ENCODE measurements at places on chromosomes 16 and 17.

DNA sequence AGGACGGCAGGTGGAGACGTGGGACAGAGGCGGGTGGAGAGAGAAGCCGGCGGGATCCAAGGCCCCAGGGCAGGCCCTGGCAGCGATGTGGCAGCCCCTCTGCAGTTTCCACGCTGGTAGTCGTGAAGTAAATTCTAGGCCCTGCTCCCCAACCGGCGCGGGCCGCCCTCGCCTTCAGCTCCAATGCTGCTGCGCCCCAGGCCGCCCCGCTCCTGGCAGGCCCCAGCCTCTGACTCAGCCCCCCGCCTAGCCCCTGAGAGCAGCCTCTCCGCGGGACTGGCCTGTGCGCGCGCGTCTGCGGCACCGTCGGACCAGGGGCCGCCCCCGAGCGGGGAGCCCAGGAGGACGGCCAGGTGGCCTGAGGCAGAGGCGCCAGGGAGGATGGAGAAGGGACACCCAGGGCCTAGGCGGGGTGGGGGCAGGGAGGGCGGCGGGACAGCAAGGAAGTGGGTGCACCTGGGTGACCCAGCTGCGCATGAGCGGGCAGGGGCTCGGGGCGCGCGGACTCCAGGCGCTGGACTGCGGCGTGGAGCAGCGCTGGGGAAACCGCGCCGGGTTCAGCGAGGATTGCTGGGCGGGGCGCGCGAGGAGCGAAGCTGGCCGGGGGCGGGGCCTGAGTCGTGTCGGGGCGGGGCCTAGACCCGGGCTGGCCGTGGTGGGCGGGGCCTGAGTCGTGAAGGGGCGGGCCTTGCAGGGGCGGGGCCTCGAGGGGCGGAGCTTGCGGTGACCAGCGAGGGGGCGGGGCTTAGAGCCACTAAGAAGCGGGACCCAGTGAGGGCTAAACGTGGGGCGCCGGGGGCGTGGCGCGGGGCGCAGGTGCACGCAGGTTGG, 29.6 kb downstream of the ZNF778 start:
- peak; percentile 99 for DNase-seq

DNA sequence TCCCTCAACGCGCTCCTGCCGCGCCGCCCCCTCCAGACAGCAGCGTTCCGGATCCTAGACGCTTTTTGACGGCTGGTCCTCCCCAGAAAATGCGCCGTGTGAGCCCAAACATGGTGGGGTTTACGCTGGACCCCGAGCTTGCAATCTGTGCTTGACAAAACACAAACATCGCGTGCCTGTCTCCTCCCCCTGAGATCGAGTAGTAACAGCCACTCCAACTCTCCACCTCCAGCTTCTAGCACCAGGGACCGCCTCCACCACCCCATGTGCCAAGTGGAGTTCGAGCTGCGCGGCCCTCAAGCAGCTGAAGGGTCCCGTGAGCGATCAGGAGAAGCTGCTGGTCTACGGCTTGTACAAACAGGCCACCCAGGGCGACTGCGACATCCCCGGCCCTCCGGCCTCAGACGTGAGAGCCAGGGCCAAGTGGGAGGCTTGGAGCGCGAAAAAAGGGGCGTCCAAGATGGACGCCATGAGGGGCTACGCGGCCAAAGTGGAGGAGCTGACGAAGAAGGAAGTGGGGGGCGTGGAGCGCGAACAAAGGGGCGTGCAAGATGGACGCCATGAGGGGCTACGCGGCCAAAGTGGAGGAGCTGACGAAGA, 656 bp upstream of the GEMIN4 start:
- no peak for DNase-seq

DNA sequence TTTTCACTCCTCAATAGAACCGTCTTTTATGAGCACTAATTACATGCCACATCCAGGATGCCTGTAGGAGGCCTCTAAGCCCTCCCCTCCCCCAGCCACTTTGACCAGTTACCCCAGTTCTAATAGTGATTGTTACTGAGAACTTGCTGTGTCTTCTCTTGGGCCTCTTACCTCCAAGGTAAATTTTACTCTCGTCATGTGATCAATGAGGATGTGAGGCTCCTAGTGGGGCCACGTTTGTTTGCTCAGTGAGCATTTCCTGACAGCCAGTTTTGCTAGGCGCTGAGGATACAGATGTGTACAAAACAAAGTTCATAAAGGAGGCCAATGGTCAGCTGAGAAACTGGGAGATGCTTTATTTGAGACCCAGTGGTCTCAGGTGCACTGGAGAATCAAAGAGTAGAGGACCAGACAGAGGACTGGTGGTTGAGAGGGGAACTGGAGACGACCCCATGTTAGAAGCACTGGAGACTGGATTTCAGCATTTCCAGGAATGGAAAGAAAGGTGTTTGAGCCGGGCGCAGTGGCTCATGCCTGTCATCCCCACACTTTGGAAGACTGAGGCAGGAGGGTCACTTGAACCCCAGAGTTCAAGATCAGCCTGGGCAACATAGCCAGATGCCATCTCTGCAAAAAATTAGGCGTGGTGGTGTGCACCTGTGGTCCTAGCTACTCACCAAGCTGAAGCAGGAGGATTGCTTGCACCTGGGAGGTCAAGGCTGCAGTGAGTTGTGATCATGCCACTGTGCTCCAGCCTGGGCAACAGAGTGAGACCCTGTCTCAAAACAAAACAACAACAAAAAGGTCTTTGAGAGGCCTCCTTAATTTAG, 2.6 kb downstream of the ATP2C2 start:
- no peak for DNase-seq

DNA sequence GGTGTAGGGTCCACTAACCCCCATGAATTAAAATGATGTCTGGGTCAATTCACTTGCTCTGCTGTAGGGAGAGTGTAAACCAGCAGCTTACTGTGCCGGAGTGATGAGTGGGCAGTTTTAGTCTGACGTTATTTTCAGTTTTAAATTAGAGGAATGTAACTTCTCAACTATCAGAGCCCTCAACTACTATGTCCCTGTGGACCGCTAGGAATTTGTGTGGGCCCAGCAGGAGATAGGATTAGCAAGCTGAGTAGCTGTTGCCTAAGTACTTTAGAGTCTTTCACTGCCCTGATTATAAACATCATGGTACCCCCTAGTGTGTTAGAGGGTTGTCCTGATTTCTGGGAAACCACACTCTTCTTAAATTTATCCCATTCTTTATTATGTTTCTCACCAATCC, 11.4 kb downstream of the MARVELD3 start:
- DNase-seq: no peak

DNA sequence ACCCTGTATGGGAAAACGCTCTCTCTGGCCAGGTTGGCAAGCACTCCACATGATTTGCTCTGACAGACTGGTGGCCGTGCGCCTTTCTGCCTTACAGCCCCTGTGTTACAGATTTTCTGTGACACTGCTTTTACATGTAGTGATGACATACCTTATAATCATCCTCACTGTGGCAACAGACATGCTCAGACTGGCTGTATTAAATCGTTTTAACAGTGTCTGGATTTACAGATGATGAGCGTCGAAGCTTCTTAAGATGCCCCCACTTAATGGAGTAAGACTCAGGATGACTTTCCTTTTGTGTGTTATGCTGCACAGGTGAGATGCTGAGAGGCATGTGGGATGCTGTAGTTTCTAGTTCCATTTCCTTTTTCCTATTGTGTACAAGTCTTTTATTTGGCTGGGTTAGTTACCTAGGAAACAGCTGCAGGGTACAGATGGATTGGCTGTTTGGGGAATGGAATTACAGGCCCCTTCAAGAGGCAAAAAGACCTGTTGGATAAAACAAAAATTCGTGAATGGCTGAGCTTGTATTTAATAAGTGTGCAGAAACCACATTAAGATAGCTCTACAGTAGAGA, 20.9 kb upstream of the VWA3A start:
- no peak for DNase-seq

DNA sequence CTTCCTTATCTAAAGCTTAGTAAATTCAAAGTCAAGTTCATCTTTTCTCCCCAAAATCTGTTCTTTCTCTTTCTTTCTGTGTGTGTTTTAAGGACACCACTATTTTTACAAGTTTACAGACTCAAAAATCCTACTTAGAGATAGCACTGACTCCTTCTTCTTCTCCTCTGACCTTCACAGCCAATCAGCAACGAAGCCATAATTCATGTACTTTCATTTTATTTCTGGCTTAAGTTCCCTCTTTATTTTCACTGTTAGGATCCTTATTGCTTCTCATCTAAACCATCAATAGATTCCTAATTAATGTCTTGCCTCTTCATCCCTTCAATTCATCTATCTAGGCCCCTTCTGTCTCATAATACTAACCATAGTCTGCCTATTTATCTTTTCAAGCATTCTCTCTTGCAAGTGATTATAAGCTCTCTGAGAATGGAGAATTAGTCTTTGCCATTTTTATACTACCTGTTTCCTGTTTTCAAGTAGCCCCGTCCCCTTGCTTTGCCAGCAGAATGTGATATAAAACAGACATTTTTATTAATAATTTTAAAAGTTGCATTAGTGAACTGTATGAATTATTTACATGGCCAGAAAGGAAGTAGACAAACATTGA, 27.0 kb downstream of the CDC27 start:
- DNase-seq: no peak

- DNase-seq: no peak
Observed at GRCh38 chr17:73290399-73291259, 21.2 kb downstream of the CDC42EP4 start.

DNA sequence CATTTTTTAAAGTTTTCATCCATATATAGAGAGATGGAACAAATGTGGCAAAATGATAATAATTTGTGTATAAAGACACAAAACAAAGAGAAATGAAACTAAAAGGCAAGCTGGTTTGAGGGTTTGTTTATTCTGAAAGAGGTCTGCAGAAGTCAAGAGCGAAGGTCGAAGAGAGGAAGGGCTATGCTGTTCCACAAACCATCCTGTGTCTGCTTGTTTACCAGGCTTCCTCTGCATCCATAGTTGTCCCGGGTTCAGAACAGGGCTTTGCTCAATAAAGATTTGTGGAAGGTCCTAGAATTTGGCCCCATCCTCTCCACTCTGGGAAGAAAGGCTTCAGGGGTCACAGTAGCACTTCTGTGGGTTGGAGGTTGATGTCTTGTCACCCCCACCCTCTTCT, 2.4 kb upstream of the MARVELD3 start:
- no peak for DNase-seq

GRCh38 chr16:47387026-47387734, 73.7 kb downstream of the ITFG1 start:
- DNase-seq: no peak

- no peak for DNase-seq
Observed at GRCh38 chr17:34412965-34413441, 50.0 kb upstream of the CCL1 start.

- DNase-seq: no peak
Observed at GRCh38 chr16:47392081-47392480, 68.8 kb downstream of the ITFG1 start.

GRCh38 chr16:5895976-5896375, 798.4 kb upstream of the EEF2KMT start:
- DNase-seq: no peak

- no peak for DNase-seq
Observed at GRCh38 chr16:46918905-46919792, 35.0 kb downstream of the GPT2 start.

- no peak for DNase-seq
Observed at GRCh38 chr16:23999663-24000062, 163.9 kb downstream of the PRKCB start.

GRCh38 chr17:78965491-78965924, 14.2 kb downstream of the LGALS3BP start:
- DNase-seq: no peak

- DNase-seq: no peak
Observed at GRCh38 chr17:63519116-63519881, 3.9 kb upstream of the KCNH6 start.

DNA sequence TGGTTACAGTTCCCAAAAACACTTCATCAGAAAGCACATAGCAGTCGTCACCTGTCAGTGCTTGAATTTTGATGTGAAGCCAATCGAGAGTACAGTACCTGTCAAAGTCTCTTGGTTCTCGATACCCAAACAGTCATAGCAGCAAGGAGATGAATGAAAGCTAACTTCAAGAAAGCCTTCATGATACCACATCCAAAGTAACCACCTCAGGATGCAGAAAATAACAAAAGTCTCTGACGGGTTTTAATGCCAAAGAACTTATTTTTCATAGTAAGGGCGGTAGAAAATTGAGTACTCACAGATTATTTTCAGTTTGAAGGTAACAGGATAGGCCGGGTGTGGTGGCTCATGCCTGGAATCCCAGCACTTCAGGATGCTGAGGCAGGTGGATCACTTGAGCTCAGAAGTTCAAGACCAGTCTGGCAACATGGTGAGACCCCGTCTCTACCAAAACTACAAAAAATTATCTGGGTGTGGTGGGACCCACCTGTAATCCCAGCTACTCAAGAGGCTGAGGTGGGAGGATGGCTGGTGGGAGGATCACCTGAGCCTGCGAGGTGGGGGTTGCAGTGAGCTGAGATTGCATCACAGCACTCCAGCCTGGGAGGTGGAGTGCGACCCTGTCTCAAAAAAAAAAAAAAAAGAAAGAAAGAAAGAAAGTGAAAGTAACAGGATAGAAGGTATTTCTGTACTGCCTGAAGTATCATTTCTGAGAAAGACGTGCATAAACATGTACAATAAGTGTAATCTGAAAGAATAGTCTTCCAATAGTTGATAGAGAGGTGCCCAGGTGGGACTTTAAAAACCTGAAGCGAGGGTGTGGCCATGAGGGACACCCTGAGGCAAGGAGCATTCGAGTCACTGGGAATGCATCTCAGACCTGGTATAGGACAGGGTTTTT, 15.4 kb downstream of the MFSD11 start:
- no peak for DNase-seq

DNA sequence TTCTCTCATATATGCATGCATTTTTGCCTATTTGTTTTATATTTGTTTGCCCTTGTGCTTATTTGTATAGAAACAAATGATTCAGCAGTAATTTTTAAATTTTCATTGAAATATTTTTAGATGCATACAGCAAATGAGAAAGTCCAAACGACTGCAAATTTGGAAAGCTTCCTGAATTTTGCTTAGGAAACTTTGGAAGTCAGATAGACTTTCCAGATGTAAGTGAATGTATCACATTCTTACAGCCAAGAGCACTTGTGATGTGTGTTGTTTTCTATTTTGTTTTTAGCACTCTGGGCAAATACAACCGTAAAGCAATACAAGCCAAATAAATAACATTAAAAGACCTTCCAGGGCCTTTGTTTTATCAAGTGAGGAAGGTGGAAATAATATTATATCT, 680.8 kb upstream of the CDH8 start:
- no peak for DNase-seq

DNA sequence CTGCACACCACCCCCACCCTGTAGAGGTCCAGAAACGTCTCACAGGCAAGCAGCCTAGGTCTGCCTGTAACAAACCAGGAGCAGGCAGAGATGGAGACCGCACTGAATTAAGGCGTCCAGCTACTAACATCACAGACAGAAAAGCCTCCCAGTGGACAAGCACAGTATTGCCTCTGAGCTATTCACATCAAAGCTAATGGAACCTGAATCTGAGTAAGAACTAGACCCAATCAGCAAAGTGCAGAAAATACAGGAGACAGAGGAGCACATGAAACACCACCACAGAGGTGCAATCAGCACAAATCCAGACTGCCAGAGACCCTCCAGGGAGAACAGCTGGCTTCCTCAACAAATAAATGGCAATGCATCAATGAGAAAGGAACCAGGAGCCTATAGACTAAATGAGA, 22.2 kb upstream of the PEMT start:
- no peak for DNase-seq

- no peak for DNase-seq
Observed at GRCh38 chr17:17365476-17366110, 62.4 kb downstream of the NT5M start.

GRCh38 chr17:43634591-43635125, 27.1 kb downstream of the MEOX1 start:
- DNase-seq: no peak

All from stimulated activated CD8-positive, alpha-beta memory T cell treated with anti-CD3 and anti-CD28 coated beads, Interleukin-4, amount 100 ng/mL, for 1 hour (primary cell).